Substantia nigra (tissue), 51 donors: ENCODE measurements at places on chromosomes 12 and 14.

GRCh38 chr14:71720978-71721624, 211.1 kb upstream of the RGS6 start:
- no peak for DNase-seq

DNA sequence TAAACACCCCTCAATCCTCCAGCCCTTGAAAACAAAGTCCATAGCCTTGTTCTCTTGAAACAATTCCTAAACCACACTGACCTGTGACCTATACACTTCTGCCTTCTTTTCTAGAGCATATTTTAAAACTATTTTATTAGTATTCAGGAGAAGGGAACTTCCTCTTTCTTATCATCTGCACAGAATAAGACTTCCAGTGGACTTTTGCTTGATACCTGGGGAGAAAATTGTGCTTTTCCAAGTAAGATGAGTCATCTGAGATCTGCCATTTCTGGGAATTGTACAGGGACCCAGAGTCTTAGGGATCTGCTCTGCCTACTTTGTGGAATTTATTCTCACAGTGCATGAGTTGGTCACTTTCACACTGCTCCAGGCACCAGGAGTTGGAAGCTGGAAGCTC, 10.5 kb upstream of the WNT5B start:
- DNase-seq: no peak

DNA sequence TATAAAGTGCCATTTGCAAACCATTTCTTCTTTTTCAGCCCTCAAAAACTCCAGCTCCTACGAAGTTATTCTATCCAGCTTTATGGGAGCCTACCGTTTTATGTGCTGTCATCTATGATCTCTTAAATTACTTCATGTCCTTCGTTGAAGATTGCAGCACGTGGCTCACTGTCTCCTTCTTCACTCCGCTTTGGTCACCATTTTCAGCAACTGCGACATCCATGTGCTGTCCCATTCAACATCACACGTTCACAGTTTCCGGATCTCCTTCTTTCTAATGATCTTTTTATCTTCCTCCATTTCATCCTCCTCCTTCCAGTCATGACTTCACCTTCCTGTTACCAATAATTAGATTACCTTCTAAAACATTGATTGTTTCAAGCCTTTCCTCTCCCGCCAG, 143.3 kb upstream of the KRAS start:
- DNase-seq: no peak

- DNase-seq: no peak
Measured at GRCh38 chr12:65430571-65431306, 152.3 kb downstream of the MSRB3 start.

GRCh38 chr12:94726236-94726835, 76.0 kb upstream of the TMCC3 start:
- DNase-seq: no peak

DNA sequence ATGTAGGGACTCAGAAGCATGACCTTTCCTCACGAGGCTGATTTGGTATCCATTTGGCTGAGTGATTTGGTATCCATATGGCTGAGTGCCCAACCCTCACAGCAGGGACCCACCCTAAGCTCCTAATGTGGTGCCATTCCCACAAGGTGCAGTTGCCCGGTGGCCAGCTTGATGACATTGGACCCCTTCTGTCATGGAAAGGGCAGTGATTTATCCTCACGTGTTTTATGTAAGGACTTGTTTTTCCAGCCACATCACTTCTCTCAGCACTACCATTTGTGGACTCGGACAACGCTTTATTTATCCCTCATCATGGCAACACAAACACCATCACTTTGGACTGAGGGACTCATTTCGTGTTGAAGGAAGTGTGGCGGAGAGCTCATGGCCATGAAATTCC, 8.5 kb upstream of the CDC42BPB start:
- no peak for DNase-seq

GRCh38 chr14:59199614-59200013, 11.1 kb downstream of the DAAM1 start:
- no peak for DNase-seq

DNA sequence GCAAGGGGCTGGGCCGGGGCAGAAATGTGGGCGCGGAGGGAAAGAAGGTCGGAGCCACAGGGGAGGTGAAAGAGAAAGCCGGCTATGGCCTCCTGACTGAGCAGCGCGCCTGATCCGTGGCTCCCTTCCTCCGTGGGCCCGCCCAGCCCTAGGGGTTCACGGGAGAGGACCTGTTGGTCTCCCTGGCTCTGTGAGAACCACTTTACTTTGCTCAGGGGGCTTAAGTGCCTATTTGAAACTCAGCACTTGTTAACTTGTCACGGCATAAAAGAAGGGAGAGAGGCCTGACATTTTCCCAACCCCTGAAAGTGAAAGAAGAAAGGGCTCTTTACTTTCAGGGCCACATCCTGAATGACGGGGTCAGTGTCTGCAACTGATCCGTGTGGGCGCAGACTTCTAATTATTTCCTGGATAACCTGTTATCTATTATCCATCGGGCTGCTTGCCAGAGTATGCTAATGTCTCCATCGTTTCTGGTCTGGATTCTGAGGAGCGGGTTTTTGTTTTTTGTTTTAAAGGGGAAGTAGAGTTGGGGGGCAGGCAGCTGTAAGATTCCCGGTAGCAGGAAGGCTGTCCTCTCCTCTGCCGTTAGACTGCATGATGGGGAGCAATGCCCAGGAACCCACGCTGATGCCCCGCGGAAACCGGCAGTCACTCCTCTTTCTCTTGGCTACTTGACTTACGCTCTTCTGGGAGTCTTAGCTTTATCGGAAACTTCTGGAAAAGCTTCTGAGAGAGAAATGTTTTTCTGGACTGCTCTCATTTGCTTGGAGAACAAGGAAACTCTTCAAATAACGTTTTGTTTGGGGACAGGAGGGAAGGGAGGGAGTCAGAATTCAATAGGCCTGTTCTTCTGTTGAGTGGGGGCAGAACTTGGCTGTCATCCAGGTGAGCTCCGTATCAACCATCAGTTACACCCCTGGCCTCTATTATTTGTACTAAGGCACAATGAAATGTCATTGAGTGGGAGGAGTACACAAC, 127.7 kb upstream of the MAX start:
- peak; percentile 61 for DNase-seq

GRCh38 chr14:59187802-59188460, 536 bp upstream of the DAAM1 start:
- DNase-seq: no peak

- no peak for DNase-seq
Measured at GRCh38 chr14:52640137-52640536, 55.2 kb downstream of the ERO1A start.

DNA sequence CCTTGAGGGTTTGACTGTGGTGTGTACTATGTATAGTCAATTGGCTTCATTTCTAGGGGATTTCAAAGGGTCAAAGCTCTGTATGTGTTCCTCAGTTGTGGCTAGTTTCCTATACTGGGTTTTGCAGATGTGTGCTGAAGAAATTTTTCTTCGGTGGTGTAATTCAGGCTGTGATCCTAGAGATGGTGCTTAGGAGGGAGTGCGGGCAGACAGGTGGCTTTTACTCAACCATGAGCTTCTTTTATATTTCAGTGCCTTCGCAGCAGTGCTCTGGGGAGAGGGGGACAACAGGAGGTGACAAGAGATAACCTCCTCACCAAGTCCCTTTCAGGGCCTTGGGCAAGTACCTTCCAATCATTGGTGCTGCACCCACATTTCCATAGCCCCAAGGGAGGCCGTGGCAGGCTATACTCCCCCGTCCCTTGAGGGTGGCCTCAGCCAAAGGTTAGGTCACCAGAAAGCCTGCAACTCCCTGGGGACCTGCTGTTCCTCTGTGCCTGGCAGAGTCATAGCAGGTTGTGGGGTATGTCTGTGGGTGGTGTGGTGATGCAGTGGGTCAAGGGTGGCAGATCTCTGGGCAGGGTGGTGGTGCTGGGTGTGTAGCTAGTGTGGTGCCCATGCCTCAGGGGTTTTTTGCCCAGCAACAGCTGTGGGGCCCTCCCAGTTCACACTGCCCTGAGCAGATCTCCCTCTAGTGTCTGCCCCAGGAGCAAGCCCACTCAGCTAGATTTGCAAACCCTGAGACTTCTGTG, 37.0 kb upstream of the TMX1 start:
- no peak for DNase-seq

DNA sequence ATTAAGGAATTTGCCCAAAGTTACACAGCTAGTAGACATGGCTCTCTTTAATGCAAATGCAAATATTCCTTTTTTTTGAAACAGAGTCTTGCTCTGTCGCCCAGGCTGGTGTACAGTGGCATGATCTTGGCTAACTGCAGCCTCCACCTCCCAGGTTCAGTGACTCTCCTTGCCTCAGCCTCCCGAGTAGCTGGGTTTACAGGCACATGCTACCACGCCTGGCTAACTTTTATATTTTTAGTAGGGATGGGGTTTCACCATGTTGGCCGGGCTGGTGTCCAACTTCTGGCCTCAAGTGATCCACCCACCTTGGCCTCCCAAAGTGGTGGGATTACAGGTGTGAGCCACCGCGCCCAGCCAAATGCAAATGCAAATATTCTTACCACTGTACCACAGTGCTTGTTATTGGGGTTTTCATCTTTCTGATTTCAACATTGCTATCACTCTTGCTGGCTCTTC, 24.5 kb upstream of the HIGD1C start:
- no peak for DNase-seq

DNA sequence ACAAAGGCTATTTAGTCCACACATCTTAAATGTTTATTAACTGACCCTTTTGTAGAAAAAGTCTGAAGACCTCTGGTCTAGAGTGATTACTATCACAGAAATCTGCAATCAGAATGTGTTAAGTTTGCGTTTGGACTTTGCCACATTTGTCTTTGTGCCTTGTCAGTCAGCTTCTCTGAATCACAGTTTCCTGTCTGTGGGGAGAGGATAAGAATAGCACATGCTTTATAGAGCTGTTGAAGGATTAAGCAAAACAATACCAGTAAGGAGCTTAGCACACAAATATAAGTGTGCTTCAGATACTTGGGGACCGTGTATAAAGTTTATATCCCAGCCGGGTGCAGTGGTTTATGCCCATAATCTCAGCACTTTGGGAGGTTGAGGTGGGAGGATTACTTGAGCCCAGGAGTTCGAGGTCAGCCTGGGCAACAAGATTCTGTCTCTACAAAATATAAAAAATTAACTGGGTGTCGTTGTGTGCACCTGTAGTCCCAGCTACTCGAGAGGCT, 63.0 kb upstream of the BTG1 start:
- DNase-seq: no peak

- no peak for DNase-seq
Measured at GRCh38 chr12:4447151-4447550, 1.5 kb upstream of the FGF6 start.

DNA sequence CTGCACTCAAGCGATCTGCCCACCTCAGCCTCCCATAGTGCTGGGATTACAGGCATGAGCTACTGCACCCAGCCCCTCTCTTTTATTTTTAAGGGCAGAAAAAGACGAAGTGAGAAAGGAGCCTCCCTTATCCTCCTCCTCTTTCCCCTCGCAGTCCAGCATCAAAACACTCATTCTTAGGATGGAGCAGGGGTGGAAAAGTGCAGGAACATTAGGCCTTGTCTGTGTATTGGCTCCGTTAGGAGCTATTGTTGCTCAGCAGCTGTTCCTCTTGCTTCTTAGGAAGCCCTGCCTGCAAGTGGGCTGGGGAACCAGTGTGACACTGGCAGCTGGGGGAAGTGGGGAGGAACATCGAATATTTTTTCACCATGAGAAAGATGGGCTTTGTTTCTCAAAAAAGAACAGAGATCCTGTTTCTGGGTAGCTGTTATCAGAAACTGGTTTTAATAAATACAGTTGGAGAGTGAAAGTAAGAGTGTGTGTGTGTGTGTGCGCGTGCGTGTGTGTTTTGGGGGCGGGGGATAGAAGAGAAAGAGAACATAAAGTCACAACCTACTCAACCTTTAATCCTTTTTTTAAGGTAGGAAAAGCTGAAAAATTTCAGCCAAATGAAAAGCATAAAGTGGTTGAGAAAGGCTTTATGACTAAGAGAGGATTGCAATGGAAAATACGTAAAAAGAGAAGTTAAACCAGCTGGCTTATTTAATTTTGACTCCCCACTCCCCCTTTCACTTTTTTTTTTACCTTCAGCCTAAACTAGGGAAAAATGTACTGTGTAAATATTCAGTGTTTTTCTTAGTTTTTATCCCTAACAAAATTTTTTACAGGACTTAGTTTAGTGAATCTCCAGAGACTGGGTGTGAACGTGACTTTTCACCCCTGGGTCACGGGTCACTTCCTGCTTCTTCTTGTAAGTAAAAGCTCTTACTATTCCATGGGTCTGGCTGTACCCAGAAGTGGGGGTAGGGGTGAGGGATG, 197.2 kb upstream of the PLEKHG7 start:
- DNase-seq: no peak

DNA sequence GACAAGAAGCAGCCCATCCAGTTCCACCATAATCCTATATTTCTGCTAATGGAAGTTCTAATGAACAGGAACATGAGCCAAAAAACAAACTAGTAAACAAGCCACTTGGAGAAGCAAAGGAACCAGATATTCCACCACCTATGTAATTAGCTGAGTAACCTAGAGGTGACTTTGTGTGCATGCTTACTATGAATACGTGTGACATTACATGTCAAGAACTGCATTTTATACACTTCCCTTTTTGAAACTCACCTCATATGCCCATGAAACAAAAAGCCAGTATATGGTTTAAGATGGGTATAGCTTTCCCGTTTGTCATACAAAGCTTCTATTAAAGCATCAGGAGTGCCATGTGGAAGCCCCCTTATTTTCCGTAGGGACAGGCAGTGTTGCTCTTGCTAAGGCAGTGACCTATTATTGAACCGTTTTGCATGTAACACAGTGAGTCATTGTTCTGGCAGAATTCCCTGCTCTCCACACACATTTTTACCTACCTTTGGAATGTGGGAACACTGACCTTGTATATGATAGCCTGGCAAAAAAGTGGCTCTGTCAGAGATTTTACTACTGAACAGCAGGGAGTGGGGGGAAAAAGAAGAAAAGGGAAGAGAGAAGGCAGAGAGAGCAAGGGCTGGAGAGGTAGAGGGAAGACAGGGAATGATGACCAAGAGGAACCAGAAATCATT, 34.8 kb upstream of the FRMD6 start:
- DNase-seq: no peak

DNA sequence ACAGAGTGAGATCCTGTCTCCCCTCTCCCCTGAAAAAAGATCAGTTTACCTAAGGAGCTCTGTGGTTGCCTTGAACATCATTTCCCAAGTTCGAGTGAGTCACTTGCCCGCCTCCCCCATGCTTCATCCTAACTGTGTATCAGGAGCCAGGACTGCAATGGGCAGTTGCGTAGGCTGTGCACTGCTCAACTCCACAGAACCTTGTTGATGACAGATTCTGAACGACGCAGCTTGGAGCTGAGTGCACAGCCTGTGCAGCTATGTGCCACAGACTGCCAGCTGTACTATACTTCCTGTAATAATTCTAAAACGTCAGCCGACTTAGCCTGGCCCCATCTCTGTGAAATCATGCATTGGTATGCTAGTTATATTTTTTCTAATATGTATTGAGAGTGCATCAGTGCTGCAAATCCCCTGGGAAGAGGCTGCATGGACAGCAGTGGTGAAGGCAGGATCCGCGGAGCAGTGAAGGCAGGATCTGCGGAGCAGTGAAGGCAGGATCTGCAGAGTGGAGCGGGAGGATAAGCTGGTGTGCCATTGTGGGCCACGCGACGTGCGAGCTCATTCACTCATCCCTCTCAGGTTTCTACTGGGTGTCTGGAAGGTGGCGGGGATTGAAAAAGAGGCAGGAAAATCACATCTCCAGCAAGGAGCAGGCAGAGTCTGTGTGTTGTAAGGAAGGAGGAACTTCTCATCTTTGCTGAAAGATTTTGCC, 80.8 kb downstream of the GALNT9 start:
- no peak for DNase-seq
